ENCODE measurements at places on chromosomes 12 and 14.

GRCh38 chr12:27542628-27543027 is 18.6 kb downstream of the PPFIBP1 start:
- no peak for DNase-seq

GRCh38 chr12:78176643-78177042 is 345.9 kb downstream of the NAV3 start:
- no peak for DNase-seq

DNA sequence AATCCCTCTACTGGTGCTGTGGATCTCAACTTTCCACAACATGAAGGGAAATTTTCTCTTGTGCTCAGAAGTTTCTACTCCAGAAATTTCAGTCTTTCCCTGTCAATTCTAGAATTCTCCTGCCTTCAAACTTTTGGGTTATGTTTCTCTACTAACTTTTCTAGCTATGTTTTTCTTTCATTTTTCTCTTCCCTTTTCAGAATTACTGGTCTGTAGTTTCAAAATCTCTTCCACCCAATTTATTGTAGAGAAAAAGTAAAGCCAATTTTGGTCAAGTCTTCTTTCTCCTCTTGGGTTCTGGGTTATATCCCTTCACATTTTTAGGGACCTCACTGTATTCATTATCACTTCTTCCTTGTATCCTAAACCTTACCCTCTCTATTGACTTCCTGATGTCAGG is 18.9 kb downstream of the CNTN1 start:
- no peak for DNase-seq

DNA sequence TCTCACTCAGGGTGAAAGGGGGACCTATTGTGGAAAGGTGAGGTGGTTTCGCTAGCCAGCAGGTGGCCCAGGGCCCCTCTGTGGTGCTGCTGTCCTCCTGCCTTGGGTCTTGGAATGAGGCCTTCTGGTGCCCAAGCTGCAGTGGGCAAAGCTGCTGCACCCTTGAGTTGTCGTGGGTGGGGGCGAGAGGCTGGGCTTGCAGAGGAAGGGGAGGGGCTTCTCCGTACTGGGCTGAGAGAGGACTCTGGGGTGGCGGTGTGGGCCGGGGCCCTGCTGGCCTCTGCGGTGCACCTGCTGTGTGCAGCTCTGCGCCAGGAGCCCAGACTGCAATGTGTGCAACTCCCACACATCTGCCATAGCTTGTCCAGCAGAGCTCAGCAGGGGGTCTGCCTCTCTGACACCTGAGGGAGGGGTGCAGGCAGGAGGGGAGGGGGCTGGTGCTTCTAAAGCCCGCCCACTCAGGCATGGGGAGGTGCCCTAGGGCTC is 145.8 kb downstream of the KIF26A start:
- no peak for DNase-seq

DNA sequence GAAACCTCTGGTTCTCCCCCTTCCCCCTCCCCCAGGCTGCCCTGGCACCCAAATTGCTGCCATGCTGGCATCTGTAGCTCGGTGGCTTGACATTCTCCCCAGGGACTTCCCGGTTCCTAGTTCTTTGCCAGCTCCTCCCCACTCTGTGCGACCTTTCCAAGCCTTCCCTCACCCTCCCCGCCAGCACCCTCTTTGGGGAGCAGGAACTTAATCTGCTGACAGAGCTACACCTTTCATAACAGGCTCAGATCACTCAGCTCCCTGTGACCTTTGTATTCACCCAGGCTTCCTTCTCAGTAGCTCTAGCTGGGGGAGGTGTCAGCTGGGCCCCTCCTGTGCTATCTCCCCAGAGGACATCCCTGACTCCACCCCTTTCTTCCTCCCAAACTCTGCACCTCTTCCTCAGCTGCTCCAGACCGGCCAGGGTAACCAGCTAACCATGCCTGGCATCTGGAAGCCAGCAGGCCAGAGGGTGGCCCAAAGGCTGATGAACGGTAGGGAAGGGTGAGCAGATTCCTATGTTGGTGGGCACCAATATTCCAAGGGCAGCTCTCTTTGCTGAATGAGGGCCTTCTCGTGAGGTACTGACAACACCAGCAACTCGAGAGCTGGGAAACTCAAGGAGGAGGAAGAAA is 1.8 kb upstream of the COX14 start:
- DNase-seq, result no peak

DNA sequence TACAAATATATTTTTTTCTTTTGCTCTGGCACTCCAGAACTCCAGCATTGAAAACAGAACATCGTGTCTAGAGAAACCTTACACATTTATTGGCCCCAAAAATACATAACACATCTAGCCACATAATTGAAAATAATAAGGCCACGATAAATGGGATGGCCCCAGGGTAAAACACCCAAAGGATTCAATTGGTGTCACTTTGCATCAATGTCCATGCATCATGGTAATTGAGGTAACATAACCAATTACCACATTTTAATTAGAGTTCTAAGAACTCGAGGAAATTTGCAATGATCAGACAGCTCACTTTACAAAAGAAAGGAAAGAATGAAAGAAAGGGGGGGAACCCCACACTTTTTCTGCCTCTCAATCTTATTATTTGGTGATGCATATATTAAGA is 151.8 kb upstream of the NPAS3 start:
- DNase-seq, result no peak

DNA sequence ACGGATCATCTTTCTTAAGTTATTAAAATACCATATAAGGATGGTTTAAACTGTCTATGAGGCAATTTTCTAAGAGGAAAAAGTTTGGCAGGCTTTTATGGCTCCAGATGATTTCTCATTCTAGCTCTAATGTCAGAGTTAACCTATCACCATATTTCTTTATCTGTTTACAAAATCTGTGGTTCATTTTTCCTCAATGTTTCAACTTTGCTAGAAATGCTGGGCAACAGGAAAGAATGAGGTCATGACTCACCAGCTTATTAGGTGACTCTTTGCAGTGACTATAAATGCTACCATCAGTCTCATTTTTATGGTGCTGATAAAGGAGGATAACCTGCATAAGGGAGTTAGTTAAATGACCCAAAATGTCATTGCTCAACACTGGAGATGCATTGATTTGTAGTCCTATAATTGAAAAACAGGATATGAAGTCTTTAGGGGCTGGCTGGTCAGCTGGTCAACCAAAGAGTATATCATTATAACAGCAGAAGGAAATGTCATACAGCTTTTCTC is 45.3 kb upstream of the RAP1B start:
- DNase-seq, result no peak

DNA sequence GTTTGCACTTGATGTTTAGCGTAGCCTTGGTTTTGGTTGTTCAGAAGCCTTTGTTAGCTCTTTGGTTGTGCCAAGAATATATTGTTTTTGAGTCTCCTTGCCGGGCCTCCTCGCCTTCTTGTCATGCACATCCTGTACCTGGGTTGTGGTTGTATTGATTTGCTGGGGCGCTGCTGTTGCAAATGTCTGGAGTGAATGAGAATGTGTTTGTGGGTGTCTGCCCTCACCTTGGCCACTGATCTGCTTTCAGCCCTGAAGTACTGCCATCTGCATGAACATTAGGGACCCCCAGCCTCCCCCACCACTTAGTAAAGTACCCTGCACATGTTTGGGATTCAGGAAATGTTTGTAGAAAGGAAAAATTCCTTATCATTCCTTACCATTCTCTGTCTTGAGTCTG is 16.5 kb downstream of the PRKCH start:
- DNase-seq, result no peak

DNA sequence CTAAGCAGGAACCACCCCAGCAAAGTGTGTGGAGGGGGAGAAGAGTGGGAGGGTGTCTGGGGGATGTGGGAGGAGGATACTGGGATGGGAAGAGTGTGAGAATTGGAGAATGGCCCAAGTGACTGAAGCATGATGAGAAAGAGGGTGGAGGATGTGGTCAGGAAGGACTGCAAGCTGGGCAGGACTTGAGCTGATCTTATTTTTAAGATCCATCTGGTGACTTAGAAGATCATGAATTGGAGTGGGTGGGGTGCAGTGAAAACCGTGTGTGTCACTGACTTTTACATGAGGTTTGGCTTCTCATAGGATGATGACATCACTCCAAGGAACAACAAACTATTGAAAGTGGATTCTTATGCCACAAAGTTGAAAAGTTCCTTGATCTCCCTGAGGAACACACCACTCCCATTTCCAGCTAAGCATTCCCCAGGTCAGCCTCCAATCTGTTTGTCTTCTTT is 287.5 kb downstream of the GALC start:
- DNase-seq, result no peak

DNA sequence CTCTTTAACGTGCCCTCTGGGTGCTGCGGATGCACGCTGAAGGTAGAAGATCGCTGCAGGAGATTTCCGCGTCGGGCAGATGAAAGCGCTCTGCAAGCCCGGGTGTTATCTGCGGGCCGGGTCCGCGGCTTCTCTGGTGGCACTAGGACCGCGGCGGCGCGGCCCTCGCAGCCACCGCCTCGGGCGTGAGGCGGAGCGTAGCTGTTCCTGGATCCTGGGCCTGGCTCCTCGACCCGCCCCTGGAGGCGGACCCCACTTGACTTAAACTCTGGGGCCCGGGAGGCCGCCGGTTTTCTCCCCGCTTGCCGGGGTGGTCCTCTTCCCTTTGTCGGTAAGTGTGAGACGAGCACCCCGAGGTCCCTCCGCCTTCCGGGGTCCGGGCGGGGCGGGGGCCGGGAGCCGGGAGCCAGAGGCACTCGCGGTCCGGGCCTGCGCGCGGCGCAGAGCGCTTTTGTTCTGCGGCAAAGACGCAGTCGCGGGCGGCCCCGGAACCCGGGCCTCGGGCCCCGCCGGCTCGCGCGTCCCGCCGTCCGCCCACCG is at the start of gene RESF1:
RESF1 (plus strand) TSS at position 255 of the 540 bp plus-strand sequence. CDS start 21,541 bp downstream, outside the sequence.
- DNase-seq, result peak; percentile 78

GRCh38 chr14:33309106-33309505 is 370.4 kb downstream of the NPAS3 start:
- no peak for DNase-seq

- DNase-seq, result no peak
These were observed 41.9 kb downstream of the CYP46A1 start for GRCh38 chr14:99725774-99726537.

- no peak for DNase-seq
These were observed 328.3 kb downstream of the APAF1 start for GRCh38 chr12:98973395-98973794.

GRCh38 chr14:25833341-25834126 is 764.3 kb downstream of the NOVA1 start:
- DNase-seq, result peak; percentile 20

DNA sequence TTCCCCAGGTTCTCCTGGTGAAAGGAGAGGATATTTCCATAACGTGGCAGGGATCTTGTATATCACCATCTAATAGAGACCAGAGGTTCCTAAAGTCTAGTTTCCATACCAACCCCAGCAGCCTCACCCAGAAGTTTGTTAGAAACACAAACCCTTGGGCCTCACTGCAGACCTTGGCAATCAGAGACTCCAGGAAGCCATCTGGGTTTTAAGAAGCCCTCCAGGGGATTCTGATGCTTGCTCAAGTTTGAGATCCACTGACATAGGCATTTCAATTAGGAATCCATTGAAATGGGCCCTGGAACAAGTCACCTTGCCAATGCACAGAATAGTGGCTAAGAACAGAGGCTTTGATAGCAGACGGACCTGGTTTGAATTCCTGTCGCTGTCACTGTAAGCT is 2.2 kb upstream of the CMKLR1 start:
- no peak for DNase-seq

- no peak for DNase-seq
These were observed 107.9 kb downstream of the PLCZ1 start for GRCh38 chr12:18629916-18630315.

DNA sequence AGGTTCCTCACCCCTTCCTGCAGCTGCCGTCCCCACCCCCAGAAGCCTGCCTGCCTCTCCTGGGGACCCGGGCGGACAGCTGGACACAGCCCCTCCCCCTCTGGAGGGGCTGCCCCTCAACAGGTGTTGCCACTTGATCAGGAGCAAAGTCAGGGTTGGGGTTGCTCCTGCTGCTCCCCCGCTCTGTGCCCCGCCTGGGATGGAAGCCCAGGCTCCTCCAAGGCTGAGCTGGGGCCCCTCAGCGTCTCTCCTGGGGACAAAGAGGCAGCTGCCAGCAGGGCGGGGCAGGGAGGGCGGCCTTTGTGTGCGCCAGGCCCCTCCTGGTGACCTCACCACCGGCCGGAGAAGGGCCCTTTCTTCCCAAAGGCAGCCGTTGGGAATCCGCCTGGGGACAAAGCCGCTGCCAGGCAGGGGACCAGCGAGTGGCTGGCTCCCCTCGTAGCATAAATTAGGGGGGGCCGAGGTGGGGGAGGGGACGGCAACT is 13.7 kb downstream of the TRMT61A start:
- peak; percentile 80 for DNase-seq

DNA sequence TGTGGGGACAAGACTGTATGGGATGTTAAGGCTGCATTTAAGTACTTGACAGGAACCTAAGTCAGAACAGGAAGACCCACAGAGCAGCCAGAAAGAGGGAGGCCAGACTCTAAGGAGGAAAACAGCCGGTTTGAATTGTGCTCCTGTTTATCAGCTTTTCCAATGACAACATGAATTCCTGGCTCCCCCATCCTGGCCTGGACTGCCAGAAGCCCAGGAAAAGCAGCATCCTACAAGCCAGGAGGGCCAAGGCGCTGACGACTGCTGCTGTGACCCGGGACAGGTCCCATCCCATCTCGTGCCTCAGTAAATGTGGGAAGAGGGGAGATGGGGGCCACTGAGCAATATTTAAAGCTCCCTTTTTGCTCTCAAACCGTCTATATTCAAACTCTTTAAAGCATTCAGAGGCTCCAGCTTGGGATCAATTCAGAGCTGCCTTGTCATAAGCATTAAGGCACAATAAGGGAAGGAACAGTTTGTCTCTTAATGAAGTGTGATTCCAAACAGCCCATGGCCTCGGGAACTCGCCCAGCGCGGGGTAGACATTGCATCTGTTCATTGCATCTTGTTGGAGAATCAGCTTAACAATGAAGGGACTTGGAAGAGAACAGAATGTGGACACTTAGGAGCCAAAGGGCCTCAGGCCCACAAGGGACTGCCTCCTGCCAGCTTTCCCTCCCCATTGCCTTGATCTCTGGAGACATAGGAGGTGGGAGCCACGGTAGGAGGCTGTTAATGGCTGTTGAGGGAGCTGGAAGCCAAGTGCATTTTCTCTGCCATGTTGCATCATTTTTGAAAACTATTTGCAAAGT is 49.6 kb downstream of the CMKLR1 start:
- no peak for DNase-seq

DNA sequence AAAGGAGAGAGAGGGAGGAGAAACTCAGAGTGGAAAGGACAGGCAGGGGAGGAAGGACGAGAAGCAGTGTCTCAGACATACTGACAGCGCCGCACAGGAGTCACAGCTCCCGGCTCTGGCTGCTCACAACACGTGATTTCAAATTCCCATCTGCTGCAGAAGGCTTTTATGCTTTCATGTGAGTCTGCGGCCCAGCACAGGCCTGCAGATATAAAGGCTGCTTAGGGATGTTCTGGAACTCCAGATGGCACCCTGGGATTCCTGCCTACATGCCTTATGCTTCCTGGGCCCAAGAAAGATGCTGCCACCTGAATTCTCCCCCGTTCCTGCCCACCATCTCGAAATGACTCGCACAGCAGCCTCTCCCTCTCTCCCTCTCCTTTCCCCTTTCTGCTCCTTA is 89.6 kb downstream of the NUAK1 start:
- DNase-seq, result peak; percentile 24

- no peak for DNase-seq
These were observed 221.8 kb downstream of the MSRB3 start for GRCh38 chr12:65500091-65500900.

- DNase-seq, result no peak
These were observed 126.7 kb upstream of the SLC38A2 start for GRCh38 chr12:46499226-46499625.

- no peak for DNase-seq
These were observed 58.1 kb downstream of the ADIPOR2 start for GRCh38 chr12:1749019-1749418.

Data from substantia nigra (tissue), 51 donors.